Mesothelial cell of epicardium (in vitro differentiated cells): ENCODE measurements at places on chromosomes 5 and 9.

GRCh38 chr9:21205204-21205603 lies 1.7 kb downstream of the IFNA10 start:
- no peak for DNase-seq

DNA sequence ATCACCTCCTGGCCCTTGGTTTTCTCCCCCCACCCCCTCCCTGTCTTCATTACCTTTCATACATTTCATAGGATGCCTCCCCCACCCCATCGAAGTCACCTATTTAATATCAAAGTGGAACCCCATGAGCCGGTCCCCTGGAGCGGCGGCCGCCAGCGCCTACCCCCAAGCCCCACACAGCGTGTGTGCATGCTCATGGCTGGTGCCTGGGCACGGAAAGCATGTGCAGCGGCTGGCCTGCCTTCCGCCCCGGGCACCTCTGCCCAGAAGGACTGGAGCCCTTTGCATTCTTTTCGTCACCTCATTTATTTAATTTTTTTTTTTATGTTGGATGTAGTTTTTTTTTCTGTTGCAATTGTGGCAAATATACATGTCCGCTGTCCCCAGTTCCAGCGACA lies 116.2 kb downstream of the WNK2 start:
- no peak for DNase-seq

DNA sequence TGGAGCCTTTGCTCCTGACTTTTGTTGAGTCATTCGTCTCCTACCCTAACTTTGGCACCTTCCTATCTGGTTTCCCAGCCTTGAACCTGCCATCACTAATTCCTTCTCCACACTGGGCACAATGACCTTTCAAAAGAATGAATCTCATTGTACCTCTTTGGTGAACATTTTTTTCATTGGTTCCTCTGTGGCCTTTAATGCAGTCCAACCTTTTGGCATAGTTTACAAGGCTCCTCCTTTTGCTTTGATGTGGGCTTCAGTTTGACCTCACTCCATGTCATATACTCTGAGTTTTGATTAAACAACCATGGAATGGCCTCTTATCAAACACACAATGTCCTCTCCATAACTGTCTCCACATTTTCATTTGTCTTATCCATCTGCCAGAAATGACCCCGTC lies 14.5 kb upstream of the ROPN1L start:
- no peak for DNase-seq

- DNase-seq: no peak
Measured at GRCh38 chr9:123115146-123115913, 81.9 kb downstream of the GPR21 start.

GRCh38 chr5:143986516-143987212 lies 174.7 kb downstream of the HMHB1 start:
- DNase-seq: no peak

DNA sequence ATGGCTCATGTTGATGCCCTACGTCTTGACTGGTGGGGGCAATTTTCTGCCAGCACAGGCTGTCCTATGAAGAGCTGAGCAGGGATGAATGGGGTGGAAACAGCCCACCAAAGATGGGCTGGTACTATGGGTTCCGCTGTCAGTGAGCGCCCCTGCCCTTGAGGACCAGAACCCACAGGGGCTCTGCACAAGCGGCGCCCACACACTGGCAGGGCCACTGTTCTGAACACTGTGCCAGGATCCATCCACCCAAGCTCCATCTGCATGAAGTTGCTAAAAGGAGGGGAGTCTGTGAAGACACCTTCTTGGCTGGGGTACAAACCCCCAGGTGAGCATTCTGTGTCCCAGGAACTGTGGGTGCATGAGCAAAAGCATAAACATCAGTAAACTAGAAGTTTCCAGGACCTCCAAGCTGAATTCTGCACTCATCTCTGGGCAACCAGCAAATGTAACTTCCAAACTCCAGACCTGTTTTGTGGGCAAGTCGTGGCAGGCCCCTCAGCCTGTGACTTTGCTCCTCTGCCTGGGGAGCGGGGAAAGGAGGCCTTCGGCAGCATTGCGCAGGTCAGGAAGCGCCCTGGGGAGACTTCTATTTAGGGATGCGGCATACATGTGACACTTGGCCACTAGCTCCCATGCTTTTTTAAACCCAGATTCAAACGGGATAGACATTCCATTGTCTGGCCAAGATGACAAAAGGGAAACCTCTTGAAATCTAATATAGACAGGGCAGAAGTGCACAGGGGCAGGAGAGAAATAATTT lies 48.9 kb downstream of the PTPN3 start:
- no peak for DNase-seq

DNA sequence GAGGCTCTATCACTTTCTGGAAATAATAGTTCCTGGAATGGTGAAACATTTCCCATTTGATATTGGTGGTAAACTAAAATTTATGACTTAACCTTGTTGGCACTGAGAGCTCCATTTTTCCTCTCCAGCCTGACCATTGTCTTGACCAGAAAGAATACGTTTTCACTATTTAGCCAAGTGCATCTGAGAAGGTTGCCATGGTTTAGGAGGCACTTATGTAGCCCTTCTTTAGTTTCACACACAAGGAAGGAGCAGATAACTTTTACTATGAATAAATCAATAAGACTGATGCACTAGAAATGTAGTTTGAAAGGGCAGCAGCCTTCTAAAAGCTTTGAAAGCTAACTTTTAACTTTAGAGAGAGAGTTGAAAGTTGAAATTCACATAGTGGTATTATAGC lies 1045.5 kb upstream of the CDH6 start:
- no peak for DNase-seq

- no peak for DNase-seq
Measured at GRCh38 chr5:35483780-35484179, 133.9 kb upstream of the SPEF2 start.

DNA sequence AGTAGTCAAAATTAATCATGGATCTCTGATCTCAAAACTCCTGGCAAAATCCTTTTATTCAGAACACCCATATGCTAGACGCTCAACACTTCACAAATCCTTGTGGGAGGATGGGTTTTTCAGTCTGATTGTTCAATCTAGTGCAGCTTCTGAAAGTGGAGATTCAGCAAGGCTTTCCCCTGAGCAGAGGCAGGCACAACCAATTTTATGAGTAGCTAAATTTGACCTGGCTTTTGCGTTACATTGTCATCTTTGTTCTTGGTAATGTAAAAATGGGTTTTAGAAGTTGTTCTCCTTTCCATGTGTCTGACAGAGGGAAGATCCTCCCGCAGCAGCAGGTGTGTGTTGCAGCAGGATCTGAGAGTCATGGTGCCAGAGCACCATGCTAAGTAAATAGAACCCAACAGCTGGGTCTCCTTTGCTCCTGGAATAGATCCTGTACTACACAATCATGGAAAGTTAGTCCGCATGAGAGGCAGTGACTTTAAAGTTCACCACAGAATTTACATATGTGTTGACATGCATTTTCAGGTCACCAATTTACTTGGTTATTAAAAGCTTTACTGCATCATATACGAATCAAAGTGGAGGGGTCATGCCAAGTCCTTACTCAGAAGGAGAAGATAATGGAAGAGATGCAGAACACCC lies 70.1 kb upstream of the MEF2C start:
- DNase-seq: no peak

- no peak for DNase-seq
Measured at GRCh38 chr9:16342246-16343020, 528.0 kb downstream of the BNC2 start.

DNA sequence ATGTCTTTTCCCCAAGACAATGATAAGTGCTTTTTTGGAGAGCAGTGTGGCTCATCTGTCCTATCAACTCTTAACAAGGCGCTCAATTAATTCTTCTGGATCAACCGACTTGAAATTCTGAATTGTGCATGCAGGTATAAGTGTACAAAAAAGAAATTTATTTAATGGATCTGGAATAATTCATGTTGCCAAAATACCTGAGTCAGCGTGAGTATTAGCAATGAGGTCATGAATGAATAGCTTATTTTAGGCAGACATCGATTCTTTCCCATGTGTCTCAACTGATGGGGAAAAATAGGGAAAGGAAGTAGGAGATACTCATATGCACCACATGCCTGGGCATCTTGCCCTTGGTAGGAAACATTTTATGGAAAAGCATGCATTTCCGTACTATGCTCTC lies 68.0 kb downstream of the C6 start:
- DNase-seq: no peak

- DNase-seq: no peak
Measured at GRCh38 chr9:13952906-13953305, 361.0 kb downstream of the NFIB start.

- no peak for DNase-seq
Measured at GRCh38 chr9:135088348-135088978, 995 bp downstream of the OLFM1 start.

GRCh38 chr9:70601000-70601951 lies 186.8 kb upstream of the KLF9 start:
- DNase-seq: peak; percentile 75

- DNase-seq: no peak
Measured at GRCh38 chr5:15852217-15852616, 327.4 kb downstream of the MARCHF11 start.

DNA sequence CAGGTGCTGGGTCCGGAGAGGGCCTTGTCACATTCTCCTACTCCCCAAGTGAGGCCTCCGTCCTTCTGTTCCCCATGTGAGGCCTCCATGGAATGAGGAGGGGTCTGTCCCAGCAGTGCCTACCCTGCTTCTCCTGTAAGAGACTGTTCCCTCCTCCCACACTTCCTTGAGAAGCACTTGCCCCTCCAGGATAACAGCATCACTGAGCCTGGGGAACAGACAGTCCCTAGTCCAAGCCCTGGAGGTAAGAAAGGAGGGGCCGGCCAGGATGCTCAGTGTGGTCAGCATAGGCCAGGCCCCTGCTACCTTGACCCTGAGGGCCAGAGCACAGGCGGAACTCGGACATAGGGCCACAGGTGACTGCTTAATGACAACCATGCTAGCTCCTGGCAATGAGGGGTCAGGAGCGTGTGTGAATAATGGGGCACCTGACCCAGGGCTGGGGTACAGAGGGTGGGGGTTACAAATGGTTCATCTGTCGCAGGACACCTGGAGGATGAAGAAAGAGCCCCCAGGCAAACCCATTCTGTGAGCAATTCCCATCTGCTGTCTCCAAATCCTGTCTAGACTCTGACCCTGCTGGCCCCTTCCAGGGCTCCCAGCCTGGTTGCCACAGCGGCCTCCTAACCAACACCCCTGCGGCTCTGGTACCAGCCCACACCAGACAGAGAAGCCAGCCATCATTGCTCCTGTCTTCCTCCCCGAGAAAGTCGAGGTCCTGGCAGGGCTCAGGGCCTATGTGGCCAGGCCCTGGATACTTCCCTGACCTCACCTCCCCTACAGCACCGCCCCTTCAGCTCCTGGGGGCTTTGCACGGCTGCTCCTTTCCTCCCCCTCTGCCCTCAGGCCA lies 20.3 kb downstream of the RALGDS start:
- DNase-seq: no peak

- peak; percentile 22 for DNase-seq
Measured at GRCh38 chr5:135214897-135215616, 181.0 kb upstream of the PITX1 start.

DNA sequence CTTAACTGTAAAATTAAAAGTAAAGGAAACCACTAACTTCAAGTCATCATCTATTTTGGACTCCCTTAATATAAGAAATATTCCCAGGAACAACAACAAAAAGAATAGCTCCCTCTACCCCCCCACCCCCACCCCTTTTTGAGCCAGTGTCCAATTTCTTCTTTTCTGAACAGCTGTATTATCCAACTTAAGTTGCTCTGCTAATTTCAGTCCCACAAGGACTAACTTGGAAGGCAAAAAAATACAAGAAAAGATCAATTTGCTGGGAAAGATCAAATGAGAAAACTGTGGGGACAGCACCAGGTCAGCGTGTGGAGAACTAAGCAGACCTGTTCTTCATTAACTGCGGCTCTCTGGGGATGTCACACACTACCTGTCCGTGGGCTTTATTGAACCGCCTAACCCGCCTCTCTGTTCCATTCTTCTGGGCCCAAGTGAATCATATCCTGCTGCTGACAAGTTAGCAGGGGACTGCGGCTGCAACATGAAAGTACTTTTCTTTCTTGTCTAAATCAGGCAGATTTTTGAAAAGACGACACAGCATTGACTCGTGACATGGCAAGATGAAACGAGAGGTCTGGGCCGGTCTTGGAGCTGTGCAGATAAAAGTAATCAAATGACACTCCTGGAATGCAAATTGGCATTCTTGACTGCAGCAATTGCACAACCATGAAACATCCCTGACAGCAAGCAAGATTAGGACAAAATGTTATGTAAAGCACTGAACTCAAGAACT lies 2.7 kb downstream of the BNC2 start:
- DNase-seq: no peak

- no peak for DNase-seq
Measured at GRCh38 chr5:147321569-147321968, 86.7 kb downstream of the STK32A start.

GRCh38 chr5:33531037-33531298 lies 90.2 kb downstream of the TARS1 start:
- no peak for DNase-seq

DNA sequence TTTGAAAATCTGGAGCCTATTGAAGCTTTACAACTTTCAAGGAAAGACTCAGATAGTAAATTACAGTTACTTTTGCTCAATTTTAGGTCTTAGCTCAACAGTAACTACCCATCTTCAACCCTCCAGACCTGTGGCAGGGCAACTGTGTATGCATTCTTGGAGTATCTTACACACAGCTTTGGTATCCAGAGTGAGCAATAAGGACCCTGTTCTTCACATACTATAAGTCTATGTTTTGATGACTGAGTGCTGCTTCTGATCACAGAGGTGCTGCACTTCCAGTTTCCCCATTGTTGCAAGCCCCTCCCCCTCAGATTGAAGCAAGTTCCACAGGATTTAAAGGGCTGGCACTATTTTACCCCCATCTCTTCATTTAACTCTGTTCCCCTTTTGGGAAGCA lies 737.4 kb upstream of the GRAMD2B start:
- no peak for DNase-seq

- DNase-seq: no peak
Measured at GRCh38 chr5:19795218-19795617, 192.8 kb downstream of the CDH18 start.

- no peak for DNase-seq
Measured at GRCh38 chr5:108379722-108380530, 2.0 kb downstream of the FBXL17 start.

DNA sequence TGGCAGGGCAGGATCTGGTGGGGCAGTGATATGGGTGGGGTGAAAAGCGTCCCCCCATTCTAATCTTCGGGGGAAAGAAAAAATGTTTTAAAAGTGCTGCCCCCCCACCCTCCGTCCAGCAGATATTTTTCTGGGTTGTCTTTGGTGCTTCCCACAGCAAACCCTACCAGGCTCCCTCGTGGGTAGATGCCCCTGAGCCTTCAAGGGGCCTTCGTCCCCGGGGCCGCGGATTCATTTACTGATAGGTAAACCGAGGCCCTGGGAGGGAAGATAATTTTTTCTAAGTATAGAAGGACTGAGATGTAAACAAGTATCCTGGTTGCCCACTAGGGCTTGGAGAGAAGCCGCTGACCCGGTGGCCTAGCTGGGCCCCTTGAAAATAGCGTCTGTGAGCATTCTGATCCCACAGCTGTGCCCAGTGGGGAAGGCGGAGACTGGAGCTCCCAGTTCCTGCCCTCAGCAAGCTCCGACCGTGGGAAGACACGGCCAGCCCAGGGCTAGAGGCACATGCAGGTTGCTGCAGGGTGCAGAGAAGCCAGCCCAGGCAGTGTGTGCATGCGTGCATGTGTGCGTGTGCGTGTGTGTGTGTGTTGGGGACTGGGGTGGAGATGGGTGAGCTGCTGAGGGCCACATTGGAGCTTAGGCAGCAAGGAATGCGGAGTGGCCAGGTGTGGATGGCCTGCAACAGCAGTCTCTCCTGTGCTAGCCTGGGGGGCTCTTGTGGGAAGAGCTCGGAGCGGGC lies 6.0 kb upstream of the RXRA start:
- DNase-seq: no peak
